ENCODE measurements at places on chromosomes 16 and 17.

- no peak for DNase-seq
These were observed 393.8 kb upstream of the KIF2B start for GRCh38 chr17:53428913-53429312.

- no peak for DNase-seq
These were observed 2.2 kb downstream of the C16orf95 start for GRCh38 chr16:87314990-87315420.

- DNase-seq = no peak
These were observed 432.9 kb upstream of the DYNLRB2 start for GRCh38 chr16:80107900-80108299.

GRCh38 chr17:40095944-40096791, 4.2 kb downstream of the NR1D1 start:
- DNase-seq = no peak

DNA sequence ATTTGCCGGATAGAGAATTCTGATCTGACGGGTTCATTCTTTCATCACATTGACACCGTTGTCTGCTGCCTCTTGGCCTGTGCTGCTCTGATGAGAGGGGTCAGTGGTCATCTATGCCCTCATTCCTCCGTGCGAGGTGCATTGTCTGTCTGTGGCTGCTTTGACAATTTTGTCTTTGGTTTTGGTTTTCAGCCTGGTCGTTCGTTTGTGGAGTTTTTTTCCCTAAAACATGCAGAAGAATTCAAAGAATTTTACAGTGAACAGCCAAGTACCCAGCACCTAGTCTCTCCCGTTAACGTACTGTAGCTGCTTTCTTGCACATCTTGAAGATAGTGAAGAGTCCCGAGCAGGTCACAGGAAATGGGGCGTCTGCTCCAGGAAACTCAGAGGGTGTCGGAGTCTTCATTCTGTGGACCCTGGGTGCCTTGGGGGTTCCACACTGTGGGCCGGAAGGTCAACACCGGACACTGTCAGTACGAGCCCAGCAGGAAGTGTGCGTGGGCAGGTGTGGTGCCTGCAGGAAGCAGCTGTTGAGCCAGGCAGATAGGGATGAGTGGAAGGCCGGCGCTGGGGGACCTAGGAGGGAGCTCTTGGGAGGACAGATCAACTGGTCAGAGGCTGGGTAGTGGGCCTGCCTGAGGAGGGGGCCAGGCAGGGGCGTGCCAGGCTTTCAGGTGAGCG, 28.2 kb downstream of the CRAMP1 start:
- DNase-seq = no peak
